GM20000 (cell line): ENCODE measurements at places on chromosomes 11 and 22.

DNA sequence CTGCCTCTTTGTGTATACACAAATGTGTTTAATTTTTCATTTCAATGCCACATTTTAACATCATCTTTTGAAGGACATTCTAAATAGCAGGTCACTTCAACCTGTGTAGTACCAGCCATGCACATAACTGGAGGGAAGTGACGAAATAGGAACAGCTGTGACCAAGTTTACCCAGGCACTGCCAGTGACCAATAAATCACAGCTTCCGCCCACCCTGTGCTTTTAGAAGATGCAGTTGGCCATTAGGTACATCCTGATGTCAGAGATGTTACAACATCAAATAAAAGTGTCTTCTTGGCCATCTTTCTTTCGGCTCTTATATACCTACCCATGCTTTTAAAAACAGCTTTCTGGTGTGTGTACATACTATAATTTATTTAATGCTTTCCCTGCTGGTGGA is 7.8 kb downstream of the LDLRAD3 start:
- DNase-seq = no peak

DNA sequence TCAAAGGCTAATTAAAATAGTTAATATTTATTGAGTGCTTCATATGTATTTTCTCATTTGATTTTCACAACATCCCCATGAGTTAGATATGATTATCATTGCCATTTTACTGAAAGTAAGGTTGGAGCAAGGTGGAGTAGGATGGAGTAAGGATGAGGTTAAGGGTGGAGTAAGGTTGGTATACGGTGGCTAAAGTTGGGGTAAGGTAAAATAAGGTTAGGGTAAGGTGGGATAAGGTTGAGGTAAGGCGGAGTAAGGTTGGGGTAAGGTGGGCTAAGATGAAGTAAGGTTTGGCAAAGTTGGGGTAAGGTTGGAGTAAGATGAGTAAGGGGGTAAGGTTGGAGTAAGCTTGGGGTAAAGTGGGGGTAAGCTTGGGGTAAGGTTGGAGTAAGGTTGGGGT is 45.8 kb upstream of the CLDN5 start:
- no peak for DNase-seq

- peak; percentile 58 for DNase-seq
These were observed 817 bp upstream of the IFITM5 start for GRCh38 chr11:299951-300735.

GRCh38 chr11:115132436-115133228 is 371.6 kb downstream of the CADM1 start:
- DNase-seq = peak; percentile 49

DNA sequence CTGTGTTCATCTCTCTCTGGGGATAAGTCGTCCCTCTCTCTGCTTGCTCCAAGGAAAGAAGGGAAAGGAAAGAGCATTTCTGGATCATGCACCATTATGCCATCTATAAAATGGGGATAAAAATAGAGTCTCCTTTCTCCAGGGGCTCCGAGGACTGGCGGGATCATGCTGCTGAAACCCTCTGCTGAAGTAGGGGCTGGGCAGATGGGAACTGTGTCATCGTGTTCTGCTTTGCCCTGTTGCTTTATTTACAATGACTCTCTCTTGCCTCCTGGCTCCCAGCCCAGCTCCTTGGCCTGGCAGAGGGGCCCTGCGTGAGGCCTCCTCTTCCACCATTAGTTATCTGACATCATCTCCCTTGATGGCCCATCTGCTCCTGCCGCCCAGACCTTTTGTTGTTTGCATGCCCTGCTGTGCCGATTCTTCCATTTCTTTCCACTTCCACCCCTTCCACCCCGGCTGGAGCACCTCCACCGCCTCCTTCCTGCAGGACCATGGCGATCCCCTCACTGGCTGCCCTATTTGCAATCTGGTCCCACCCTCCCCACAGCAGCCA is 200.9 kb downstream of the MYO18B start:
- no peak for DNase-seq

DNA sequence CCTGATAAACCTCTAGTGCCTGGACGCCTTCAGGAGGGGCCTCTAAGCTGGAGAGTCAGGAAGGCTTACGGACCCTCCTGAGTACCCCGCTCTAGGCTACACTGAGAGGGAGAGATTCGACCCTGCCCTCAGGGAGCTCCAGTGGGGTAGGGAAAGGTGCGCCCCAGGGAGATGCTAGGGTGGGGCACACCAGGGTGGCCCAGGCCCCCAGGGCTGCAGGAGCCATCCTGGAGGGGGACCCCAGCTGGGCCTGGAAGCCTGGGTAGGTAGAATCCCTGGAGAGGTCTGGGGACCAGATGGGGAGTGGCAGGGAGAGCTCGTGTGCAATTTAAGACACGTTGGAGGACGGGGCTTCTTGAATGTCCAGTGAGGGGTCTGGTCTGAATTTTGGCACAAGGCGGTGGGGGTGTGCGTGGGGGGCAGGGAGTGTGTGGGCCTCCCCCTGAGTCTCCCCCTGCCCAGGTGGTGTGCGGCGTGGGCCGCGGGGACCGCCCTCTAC is 4.7 kb downstream of the CARNS1 start:
- DNase-seq = no peak

- DNase-seq = no peak
These were observed 655.6 kb upstream of the CNTN5 start for GRCh38 chr11:98365190-98365589.

DNA sequence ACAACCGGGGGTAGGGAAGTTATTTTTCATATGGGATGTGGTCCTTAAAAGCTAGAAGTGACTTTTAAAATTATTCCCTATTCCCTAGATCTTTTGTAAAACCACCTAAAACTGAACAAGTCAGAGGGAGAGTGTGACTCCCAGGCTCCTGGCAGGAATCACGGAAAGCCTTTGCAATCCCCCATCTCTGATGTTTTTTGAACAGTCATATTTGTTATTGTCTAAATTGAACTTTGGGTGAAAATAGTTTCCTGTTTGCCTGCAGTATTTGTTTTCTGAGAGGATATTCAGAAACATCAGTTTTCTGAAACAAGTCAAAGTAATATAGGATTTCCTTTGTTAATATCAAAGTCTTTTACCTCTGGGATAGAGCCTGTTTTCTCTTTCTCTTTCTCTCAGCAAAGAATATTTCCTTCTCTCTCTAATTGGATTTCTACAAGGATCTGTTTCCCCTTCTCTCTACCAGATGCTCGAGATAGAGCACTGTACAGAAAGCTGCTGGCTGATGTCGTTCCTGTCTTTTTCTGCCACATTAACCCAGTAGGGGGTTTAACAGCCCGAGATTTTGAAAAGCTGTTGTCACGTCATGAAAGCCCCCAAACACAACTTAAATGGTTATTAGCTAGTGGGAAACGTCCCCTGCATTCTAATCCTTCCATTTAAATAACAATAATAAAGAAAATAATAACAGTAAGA is 132.2 kb upstream of the PITPNB start:
- DNase-seq = no peak

DNA sequence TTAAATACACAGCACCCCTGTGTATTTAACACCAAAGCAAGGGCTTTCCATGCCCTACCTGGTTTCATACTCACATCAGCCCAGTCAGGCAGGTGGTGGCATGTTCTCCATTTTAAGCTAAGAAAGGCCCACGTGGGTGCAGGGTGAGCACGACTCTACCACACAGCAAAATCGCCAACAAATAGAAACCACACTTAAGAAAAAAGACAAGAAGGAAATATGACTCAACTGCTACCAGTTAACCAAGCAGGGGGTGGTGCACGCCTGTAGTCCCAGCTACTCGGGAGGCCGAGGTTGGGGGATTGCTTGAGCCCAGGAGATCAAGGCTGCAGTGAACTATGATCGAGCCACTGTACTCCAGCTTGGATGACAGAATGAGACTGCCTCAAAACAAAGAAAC is 35.2 kb upstream of the TFIP11 start:
- no peak for DNase-seq

GRCh38 chr11:134273317-134273712 is 2.9 kb upstream of the GLB1L3 start:
- no peak for DNase-seq

DNA sequence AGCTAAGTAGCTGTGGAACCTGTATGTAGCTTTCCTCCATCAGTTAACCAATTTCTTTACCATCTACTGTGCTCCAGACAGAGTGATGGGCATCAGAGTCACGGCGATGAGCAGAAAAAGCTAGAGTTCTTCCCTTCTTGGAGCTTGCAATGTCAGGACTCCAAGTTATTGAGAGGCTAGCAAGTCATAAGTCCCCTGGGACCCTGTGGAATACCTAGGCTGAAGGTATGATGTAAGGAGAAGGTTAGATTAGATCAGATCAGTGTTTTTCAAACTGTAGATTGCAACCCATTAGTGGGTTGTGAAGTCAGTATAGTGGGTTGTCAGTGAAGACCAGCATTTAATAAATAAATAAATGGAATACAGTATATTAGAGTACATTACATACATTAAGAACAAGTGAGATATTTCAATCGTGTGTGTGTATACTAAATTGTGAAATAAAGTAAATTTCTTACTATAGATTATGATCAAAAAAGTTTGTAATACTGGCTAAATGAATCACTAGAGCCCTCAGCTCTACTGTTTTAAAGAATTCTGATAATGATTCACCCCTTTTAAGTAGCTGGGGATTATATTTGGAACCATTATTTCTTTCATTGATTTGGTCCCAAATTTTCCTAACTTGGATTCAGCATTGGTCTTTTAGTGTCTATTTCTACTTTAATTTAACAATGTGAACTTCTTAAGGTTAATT is 52.3 kb downstream of the RASSF10 start:
- DNase-seq = no peak

DNA sequence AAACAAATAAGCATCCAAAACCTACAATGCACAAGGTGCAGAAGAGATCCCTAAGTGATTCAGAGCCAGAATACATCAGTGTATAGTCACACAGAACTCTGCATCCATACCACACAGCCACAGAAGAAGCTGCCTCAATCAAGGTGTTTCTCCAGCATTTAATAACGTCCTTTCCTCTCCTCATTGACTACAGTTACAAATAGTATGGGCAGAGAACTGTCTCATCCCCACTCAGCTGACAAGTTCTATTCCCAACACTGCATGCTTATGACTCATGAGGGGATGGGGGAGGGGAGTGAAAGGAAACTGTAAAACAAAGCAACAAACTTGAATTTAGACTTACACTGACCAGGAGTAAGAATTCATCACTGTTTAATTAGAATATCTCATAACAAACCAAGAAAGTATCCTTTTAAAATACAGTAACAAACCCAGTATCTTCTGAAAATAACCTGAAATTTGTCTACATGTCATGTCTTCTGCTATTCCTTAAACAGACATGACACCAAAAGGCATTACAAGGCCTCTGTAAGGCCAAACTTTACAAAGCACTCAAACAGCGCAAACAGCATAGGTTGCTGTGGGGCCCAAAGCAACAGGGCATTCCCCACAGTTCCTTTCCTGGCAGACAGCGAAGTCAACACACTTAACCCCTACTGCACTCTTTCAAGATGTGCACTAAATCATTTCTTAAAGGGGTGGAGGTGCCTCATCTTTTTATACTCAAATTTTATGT is 29.3 kb downstream of the CELF1 start:
- no peak for DNase-seq

- DNase-seq = no peak
These were observed 2.1 kb downstream of the MFRP start for GRCh38 chr11:119344291-119345010.

DNA sequence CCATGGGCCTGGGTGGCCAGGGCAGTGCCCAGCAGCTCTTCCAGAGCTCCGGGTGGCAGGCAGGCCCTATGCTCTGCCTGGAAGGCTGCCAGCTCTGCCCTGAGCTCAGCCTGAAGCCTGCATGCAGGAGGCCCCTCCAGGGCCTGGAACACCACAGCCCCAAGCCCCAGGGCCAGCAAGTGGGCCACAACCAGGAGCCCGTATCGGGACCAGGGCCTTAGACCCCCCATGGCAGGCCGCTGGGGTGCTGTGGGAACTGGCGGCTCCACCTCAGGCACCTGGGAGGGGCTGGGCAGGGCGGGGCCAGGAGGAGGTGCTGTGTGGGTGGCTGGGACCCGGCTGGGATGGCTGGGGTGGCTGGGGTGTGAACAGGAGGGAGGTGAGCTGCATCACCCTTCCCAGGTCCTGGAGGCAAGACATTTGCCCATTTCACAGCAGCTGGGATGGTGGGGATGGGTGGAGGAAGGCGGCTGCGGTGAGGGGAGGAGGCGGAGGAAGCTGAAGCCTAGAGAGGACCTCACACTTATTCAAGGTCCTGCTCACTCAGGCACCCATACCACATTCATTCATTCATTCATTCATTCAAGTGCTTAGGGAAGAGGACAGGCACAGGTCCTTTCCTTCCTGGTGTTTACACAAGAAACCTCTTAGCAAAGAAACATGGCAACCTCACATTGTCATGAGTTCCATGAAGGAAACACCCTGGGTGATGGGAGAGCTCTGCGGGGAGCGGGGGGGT is at the start of gene KCNK7:
Gene KCNK7 (minus strand): TSS at position 258 of the 739 bp plus-strand sequence. CDS start 28 bp downstream, at position 230.
- DNase-seq = no peak

DNA sequence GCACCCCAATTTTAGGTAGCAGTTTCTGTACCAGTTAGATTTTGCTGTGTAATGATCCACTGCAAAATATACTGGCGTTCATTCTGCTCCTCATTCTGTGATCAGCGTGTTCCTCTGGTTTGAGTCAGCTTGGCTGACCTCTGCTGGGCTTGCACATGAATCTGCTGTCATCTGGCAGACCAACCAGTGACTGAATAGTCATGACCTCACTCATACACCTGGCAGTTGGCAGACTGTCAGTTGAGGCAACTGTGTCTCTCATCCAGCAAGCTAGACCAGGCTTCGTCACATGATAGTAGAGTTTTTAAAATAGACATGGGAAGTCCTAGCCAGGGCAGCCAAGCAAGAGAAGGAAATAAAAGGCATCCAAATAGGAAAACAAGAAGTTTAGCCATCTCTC is 316.3 kb upstream of the LARGE1 start:
- DNase-seq = no peak

- no peak for DNase-seq
These were observed 17.5 kb downstream of the ADORA2A start for GRCh38 chr22:24444729-24445466.
